Esophagus mucosa (tissue), 1 donor: ENCODE measurements at places on chromosomes 2 and 18. TPM values are rescaled to one million over a fixed set of nuclear protein-coding genes. Genes with fewer than 3 reads are reported as not detected.

Gene SMYD1
- not detected for total RNA-seq

Gene OSBPL6
- 6.5 TPM for total RNA-seq

DNA sequence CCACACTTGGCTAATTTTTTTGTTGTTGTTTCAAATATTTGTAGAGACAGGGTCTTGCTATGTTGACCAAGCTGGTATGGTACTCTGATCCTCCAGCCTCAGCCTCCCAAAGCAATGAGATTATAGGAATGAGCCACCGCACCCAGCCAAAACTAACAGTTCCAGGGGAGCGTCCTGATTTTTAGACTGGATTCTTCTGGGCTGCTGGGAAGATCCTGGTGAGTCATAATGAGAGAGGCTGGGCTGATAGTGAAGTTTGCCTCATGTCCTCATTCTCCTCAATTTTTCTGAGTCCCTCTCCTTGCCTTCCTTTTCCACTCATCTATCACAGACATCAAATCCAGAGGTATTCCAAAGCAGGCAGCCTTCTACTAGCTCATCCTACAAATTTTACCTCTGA, 81.3 kb downstream of the VSNL1 start:
- ATAC-seq, result peak; percentile 9

DNA sequence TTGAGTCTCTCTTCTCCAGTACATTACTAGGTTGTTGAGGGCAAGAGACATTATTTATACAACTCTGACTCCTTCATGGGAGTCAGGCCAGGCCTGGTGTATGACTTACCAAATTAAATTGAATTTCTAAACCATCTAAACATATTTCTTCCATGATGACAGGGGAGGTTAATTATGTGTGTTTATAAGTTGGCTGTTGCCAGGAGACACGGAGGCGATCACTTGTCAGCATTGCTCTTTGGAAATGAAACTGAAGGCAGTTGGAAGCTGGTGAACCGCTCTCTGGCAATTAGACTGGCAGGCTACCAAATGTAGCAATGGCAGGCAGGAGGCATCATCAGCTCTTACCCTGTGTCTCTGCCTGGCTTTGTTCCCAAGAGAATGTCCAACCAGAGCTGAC, 241.4 kb downstream of the KCNS3 start:
- no peak for ATAC-seq

GRCh38 chr18:43671431-43671830, 394.1 kb upstream of the SYT4 start:
- no peak for ATAC-seq
